ENCODE measurements at places on chromosomes 7 and 10.

DNA sequence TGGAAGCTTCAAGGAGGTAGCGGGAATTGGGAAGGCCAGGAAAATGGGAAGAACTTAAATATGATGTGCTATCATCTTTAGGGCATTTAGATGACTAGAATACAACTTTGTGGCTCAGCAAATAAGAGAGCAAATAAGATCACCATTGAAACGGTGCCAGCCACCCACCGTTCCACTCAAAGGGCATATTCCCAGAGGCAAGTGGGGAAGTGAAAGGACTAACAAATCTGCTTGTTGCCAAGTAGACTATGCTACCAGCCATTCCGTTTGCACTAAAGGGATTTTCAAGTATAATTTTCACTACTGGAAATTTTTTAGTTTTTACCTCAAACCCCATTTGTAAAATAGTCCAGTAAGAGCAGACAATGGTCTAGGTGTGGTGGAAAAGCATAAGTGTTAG lies 4.0 kb upstream of the PPP1R3C start:
- peaks cover 8% of the 10 kb centered on the region for H3K4me1 ChIP-seq
- H3K36me3 ChIP-seq = no peaks in the 10 kb centered on the region
- no peak overlapping the region for H3K27ac ChIP-seq
- no peak overlapping the region for H3K4me3 ChIP-seq
- peaks cover 46% of the 10 kb centered on the region for H3K27me3 ChIP-seq

DNA sequence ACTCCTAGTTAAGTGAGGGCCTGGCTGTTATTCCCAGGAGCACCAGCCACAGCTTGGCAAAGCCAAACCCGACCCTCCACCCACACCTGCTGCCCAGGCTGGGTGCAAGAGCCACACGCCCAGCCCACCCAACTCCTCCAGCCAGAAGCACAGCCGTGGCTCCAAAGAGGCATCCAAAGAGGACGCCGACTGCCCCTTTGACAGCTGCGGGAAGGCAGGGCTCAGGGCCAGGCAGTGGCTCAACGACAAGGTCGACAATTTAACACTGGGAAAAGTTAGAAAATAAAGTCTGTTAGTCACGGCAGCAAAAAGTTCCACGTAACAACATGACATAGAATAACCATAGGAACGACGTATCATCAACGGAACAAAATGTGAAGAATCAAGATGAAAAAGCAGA lies 54.3 kb downstream of the DPYSL4 start:
- H3K4me3 ChIP-seq = no peak overlapping the region
- DNase-seq = no peak
- no peaks in the 10 kb centered on the region for H3K27me3 ChIP-seq
- no peaks in the 10 kb centered on the region for H3K4me1 ChIP-seq
- H3K36me3 ChIP-seq = no peaks in the 10 kb centered on the region

GRCh38 chr7:47992446-47992845 lies 13.0 kb upstream of the HUS1 start:
- H3K27me3 ChIP-seq = no peaks in the 10 kb centered on the region
- H3K36me3 ChIP-seq = peaks cover 7% of the 10 kb centered on the region
- peak overlapping the region; percentile 92 for H3K27ac ChIP-seq
- H3K4me1 ChIP-seq = peaks cover 21% of the 10 kb centered on the region

GRCh38 chr10:43448742-43449141 lies 11.8 kb downstream of the ZNF487 start:
- no peaks in the 10 kb centered on the region for H3K27me3 ChIP-seq
- no peak for DNase-seq
- no peak overlapping the region for H3K4me3 ChIP-seq
- H3K36me3 ChIP-seq = peaks cover 17% of the 10 kb centered on the region
- no peak overlapping the region for H3K27ac ChIP-seq

Data from activated CD8-positive, alpha-beta memory T cell treated with anti-CD3 and anti-CD28 coated beads, Interleukin-2, amount 10 ng/mL, durations not matched to agents 7 days and 5 days (primary cell).